ENCODE measurements at places on chromosomes 4 and X. TPM values are rescaled to one million over a fixed set of nuclear protein-coding genes. Genes with fewer than 3 reads are reported as not detected.

Gene IL9R
- total RNA-seq, result not detected

Gene TGIF2LX
- not detected for total RNA-seq

Gene DCAF8L2
- total RNA-seq, result not detected

Gene TRPC3
- 1.1 TPM for total RNA-seq

Gene FRMPD4
- not detected for total RNA-seq

Gene EREG
- 1.8 TPM for total RNA-seq

Gene PCDH7
- 0.94 TPM for total RNA-seq

Gene TMEM35A
- total RNA-seq, result 0.51 TPM

Gene DMP1
- not detected for total RNA-seq

Gene VSIG4
- total RNA-seq, result 539 TPM

Gene SSX3
- total RNA-seq, result not detected

Gene CD38
- total RNA-seq, result 10.2 TPM

Gene GCNA
- total RNA-seq, result 5.5 TPM

Gene ABCB7
- total RNA-seq, result 24.3 TPM

Gene HPGDS
- 6.2 TPM for total RNA-seq

Gene AMER1
- total RNA-seq, result 2.8 TPM

Gene NLGN4X
- total RNA-seq, result 3.8 TPM

Gene NLRP2B
- not detected for total RNA-seq

Gene MAGEB2
- total RNA-seq, result not detected

All from subcutaneous adipose tissue (tissue), 4 donors.